AG08395 (cell line): ENCODE measurements at places on chromosomes 3 and 15.

DNA sequence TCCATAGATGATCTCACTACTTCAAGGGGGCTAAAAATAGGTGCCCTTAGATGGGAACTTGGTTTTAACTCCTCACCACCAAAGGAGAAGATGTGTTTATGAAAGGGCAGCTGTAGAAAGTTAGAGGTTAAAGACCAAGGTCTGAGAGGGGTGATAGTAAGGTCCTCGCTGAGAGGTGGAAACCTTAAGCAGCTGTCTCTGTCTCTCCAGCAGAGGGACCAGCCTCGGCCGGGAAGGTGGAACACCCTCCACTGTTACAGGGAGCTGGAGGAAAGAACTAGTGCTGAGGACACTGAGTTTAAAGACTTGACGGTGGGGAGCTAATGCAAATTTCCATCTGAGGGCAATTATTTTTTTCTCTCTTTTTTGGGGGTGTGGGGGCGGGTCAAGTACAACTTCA is 8.9 kb upstream of the RLBP1 start:
- DNase-seq = peak; percentile 29

- peak; percentile 100 for DNase-seq
Measured at GRCh38 chr15:58749532-58750337, at the start of gene ADAM10. Gene ADAM10 (minus strand): TSS chr15:58749707. CDS start chr15:58749534, 173 bp downstream.

DNA sequence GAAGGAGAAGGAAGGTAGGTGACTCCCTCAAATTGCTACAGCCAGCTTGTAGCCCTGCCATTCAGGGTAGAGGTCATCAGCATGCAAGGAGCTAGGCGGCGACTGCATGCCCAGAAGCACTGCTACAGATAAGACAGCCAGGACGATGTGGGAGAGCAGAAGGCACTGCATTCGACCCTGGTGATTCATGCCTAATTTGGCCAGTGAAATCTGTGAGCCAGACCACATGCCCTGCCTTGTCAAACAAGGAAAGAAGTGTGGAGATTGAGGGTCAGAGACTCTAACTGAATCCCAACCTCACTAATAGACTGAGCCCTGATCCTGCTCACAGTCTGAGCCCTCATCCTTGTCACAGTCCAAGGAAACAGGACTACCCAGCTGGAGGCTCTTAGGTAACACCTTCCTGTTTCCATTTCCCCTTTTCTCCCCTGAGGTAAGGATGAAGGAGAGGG is 86.6 kb downstream of the LINGO1 start:
- DNase-seq = peak; percentile 89

DNA sequence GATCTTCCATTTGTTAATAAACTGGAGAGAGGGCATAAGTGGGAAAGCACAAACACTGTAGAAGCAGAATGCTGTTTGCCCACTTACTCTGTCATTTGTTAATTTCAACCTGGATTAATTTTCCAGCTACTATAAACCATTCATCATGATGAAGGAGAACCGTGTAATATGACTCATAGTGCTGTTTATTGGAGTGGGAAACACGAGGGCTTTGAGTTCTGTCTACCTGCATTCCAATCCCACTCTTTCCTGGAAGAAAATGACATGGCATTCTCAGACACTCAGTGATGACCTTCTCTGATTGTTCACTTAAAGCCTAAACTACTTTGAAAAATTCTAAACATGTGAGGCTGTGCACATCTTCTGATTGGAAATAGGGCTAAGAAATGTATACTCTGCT is 826.7 kb downstream of the AGBL1 start:
- no peak for DNase-seq

GRCh38 chr3:128996200-128996599 is 2.3 kb upstream of the CFAP92 start:
- DNase-seq = no peak

- no peak for DNase-seq
Measured at GRCh38 chr3:105355408-105356061, 11.2 kb upstream of the ALCAM start.

DNA sequence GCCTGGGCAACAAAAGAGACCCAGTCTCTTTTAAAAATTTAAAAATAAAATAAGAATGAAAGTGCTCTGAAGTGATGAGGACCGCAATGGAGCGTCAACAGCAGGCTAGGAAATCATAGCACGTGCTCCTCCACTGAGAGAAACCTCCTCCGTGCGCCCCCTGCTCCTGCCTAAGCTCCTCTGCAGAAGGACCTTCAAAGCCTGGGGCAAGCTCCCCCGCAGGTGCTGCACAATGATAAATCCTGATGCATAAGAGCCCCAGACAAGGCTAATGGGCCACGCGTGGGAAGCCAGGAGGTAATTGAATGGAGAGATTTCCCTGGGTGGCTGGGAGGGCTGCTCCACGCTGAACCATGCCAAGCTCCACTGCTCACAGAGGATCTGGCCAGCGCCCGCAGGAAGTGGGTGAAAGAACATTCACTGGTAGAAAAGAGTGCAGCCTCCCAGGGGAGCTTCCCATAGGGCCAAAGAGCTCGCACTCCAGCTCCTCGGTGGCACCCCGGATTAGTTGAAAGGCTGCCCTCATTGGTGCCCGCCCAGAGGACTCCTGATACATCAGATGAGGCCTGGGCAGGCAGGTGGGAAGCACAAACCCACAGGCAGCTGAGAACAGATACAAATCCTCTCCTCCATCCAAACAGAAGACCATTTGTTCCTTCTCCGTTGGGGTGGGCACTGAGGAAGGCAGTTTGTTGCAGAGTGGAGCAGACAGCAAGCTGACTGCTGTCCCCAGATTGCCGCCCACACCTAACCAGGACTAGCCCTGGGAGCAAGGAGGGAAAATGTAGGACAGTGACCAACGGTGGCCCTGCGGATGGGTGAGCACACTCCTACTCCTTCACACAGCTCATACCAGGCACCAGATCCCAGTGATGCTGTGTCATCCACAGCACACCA is 52.5 kb downstream of the CPN2 start:
- DNase-seq = no peak

DNA sequence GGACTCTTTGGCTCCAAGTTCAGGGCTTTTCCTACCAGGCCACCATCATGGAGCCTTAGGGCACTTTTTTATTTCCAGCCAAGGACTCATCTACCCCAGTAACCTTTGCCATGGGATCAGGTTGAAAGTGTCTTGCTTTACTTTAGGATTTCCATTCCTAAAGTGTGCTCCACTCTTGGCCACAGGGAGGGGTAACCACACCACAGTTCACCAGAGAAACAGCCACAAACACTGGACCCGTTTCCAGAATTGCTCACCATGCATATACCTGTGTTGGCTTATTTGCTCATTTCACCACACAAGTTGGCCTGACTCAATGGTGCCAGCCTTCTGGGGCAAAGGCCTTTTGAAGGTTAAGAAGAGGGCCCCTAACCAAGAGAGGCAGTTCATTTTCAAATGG is 70.6 kb upstream of the RAD18 start:
- DNase-seq = no peak

DNA sequence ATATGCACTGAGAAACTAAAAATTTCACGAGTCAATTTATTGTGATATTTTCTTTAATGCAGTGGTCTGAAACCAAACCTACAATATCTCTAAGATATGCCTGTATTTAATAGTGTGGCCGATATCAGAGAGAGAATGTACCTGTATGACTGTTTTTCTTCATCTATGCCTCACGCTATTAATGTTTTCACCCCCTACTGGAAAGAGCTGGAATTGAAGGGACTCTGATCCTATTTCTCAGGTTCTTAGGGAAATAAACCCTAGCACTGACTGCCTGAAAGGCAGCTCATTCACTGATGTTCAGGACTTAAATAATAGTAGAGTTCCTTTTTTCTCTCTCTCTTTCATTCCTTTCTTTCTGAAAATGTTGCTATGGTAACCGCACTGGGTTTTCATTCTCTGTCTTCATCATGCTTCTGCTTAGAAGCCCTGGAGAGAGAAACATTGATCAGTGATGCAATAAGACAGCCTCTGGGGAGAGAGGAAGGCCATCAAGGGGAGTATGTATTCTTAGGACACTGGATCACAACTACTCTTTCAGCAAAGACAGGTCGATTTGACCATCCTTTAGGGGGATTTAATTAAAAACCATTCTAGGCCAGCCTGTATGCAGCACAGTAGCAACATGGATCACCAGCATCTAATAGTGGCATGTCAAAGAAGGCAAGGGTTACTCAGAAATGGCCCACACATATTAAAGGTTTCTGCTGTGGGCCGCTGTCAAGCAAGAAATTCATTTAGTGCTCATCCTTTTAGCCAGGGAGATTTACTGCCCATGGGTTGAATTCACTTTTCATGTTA is 1135.7 kb downstream of the IGSF11 start:
- DNase-seq = no peak

DNA sequence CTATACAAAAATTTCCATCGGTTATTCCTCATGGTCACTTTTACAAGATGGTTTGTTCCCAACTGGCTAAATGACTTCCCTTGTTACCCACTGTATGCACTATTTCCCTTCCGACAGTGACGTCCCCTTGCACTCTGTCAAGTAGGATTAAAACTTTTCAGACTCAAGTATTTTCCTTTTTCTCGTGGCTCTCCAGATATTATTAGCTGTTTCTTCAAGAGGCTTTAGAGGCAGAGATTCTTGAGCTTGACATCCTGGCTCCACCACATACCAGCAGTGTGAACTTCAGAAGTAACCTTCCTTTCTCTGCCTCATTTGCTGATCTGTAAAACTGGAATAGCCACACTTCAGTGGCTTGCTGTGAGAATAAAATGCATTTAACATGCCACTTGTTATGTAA is 14.0 kb downstream of the CSNK1G1 start:
- no peak for DNase-seq

DNA sequence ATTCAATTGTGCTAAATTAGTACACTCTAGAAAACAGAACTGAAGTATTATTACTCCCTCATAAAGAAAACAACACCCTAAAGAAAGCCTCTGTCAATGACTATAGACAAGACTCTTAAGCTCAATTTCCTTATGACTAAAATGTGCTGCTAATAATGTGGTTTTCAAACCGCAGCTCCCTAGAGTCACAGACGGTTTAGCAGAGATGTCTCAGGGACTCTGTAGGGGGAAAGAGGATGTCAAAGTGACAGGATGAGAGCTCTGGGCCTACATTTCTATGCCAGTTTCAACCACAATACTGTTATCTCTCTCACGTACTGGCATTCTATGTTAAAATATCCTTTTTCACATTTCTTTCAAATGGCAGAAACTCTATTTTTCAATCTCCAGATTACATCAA is 37.6 kb upstream of the WDR49 start:
- peak; percentile 3 for DNase-seq

DNA sequence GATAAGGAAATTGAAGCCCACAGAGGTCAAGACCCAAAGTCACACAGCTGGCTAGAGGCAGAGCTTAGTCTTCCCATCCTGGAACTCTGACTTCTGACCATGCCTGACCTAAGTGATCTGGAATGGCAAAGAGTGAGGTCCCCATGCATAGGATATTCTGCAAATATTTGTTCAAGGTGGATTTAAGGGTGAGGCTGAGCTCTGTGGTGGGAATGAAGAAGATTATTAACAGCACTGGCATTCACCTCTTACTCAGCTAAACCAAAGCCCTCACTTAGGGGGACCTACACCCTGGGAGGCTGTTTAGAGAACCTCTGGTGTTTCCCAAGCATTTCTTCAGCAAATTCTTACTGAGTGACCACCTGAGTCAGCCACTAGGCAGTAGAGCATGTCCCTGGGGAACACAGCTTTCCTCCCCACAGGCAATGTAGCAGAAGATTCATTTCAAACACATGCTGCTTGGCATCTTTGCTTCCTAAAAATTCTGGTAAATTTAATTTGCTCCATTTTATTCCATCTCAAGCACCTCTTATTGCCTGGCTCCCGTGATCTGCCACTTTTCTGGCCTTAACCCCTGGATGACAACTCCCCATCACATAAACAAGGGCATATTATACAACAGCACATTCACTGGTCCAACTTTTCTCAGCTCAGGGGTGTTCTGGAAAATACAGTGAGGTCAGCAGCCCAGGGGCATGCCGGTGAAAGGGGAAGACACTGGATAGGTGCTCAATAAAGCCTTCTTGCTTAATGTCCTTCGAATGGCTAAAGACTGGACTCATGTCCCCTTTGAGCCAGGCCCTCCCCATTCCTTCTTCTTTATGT is 176.0 kb downstream of the ABHD5 start:
- peak; percentile 93 for DNase-seq

- peak; percentile 9 for DNase-seq
Measured at GRCh38 chr3:40306336-40306735, 3.2 kb upstream of the EIF1B start.

DNA sequence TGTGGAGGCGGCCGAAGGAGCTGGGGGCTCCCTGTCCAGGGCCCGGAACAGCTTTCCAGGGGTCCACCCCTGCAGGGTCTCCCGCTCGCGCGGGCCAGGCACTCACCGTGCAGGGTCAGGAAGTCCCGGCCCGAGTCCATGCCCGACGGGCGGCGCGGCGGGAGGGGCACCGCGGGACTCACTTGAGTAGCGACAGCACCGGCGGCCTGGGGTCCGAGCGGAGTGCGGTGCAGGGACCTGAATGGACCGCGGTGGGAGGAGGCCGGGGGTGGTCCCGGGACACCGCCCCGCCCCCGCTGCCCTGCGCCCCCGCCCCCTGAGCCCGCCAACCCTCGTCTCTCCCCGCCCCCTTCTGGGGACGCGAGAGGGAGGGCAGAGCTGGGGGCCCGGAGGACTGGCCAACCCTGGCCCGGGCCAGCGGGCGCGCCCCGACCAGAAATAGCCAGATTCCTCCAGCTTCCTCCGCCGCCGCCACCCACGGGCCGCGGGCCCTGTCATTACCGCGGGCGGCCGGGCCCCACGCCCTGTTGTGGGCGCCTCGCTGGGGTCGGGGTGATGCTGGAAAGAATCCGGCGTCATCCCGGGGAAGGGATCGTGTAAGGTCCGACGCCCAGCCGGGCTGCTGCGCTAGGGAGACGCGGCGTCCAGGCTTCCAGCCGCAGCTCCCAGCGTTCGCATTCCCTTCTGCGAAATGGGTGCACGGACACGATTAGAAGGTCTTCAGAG is at the start of gene PLCD1:
TSS of gene PLCD1 (minus strand) at position 243 of the 726 bp plus-strand sequence. CDS start at position 140, 103 bp downstream.
- peak; percentile 88 for DNase-seq
